ENCODE measurements at places on chromosomes 5 and 9.

GRCh38 chr9:135714242-135715055 lies 12.5 kb downstream of the KCNT1 start:
- no peak for DNase-seq

DNA sequence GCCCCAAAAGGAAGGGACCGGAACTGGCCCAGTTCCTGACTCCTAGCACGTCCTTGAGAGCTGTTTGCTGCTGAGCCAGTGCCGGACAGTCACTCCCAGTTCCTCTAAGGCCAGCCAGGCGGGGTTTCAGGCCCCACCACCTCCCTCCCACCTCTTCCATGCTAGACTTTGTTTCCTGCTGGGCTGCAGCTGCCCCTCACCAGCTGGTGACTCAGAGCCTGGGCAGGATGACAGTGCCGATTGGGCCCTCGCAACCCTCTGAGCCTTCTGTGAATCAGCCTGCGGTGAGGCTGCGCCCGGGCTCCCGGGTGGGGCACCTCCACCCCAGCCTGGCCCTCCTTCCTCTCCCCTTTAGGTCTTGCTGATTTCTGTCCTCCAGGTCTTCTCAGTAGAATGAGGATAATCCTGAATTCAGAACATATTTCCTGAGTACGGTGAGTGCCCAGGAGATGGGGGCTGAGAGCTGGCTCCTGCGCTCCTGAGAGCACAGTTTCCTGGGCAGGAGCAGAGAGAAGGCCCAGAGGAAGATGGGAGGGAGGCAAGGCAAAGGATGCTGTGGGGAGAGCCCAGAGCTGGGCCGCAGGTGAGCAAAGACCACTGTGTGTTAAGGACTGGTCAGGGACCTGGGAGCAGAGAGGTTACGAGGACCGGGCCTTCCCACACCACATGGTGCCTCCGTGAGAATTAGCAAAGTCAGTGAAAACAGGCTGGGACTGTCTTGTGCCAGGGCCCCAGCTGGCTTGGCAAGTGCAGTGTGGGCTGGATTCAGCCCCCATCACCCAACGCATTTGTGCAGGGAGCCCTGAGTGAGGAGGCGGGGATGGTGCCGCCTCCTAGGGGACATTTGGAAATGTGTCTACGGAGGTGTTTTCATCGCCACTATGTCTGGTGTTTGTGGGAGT lies 32.9 kb upstream of the STXBP1 start:
- DNase-seq, result peak; percentile 85

DNA sequence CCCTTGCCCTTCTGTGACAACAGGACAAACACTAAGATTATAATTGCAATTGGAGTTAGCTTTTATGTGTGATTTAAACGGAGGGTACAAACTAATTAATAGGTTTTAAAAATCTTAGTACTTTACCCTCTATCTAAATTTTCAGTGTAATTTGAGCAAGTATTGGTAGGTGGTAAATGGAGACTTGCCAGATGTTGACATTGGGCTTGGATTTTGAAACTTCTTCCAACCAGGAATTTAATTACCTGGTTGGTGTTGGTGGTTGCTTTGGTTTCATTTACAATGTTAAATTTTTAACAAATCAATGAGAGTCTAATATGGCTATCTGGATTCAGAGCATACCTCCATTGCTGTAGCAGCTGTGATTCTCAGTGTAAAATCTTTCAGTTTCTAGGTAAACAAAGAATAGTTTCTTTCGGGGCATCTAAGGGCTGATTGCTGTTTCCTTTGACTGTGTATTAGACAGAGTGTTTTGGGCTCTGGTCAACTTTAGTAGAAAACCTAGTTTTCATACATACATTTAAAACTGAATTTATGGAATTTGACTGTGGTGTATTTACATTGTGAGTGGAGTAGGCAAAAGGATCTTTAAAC lies 1.9 kb downstream of the DAPK1 start:
- DNase-seq, result no peak

DNA sequence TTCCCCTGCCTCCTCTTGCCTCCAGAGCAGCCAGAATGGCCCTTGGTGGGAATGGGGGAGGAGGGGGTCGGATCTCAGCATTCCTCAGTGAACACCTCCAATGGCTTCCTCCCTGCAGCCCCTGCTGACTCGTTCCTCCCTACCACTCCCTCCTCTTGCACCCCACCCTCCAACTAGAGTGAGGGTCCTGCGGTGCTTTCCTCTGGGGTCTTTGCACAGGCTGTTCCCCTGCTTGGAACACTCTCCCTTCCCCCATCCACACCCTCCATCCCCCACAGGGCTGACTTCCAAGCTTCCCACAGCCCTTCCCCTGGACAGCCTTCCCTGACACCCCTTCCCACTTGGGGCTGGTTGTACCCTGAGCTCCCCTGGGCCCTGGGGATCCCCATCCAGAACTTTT lies 70.4 kb upstream of the NEK6 start:
- no peak for DNase-seq

DNA sequence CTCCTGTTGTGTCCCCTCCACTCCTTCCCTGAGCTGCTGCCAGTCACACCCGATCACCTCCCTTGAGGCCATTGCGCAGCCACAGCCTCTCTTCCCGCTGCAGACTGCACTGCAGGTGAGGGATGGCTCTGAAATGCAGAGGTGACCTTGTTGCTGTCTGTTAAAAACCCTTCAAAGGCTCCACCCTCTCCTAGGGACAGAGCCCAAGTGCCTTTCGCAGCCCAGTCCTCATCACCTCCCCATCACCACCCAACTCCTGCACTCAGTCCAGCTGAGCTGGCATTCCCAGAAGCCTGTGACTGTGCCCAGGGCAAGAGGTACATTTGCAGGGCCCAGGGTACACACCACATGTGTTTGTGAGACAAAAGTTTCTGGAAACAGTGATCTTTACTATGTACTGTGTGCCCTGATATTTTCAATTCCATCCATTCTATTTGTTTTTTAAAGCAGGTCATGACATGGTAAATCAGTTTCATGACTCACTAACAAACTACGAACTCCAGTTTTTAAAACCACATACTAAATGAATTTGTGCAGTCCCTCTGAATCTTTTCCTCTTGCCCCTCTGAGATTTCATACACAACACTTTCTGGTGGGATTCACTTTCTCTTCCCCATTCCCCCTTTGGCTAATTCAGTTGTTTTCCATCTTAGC lies 73.0 kb upstream of the SPOCK1 start:
- DNase-seq, result no peak

- DNase-seq, result no peak
Measured at GRCh38 chr9:89998633-89999032, 393.8 kb downstream of the GADD45G start.

DNA sequence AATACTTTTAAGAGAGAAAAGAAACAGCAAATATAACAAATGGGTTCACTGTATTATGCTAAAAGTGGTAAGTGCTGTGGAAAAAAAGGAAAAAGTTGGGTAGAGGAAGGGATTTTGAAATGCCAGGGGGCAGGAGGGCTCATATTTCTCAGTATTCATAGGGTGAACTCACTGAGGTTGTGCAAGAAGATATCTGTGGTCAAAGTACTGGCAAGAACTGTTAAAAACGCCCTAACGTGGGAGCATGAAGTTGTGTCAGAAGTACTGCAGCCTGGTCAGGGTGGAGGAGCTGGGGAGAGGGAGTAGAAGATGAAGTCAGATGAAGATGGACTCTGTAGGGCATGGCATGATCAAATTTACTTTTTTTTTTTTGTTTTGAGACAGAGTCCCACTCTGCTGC lies 31.2 kb upstream of the SLC28A3 start:
- no peak for DNase-seq

DNA sequence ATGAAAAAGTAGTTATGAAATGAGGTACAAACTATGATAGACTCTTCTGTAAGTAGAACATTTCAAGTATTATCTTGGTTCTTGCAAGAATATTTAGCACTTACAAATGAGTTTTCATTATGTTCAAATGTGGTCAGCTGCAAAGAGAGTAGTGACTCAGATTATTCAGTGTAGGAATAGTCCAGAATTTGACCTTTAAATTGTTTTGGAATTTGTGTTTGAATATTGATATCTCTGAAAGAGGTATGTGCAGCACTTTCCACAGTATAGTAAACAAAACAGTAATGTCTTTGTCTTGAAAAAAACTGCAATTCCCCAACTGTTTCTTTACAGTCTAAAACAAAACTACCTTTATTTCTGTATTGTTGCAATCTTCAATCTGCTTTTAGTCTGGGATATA lies 56.1 kb downstream of the WDR70 start:
- DNase-seq, result no peak

DNA sequence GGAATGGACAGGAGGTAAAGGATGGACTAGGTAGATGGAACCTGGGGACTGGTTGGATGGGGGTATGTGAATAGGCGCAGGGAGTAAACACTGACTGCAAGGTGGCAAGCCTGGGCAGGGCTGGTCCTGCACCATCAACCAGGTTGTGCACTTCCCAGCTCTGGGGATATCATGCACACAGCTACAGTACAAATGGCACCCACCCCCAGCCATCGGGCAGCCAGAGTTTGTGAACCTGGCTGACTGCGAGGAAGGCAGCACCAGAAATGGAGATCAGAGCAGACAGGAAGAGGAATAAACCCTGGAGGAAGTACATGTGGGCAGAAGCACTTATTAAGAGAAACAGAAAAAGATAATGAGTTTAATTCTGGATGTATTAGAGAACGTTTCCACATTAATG lies 229.1 kb downstream of the ESM1 start:
- DNase-seq, result no peak

- DNase-seq, result no peak
Measured at GRCh38 chr5:31465291-31465690, 66.6 kb downstream of the DROSHA start.

DNA sequence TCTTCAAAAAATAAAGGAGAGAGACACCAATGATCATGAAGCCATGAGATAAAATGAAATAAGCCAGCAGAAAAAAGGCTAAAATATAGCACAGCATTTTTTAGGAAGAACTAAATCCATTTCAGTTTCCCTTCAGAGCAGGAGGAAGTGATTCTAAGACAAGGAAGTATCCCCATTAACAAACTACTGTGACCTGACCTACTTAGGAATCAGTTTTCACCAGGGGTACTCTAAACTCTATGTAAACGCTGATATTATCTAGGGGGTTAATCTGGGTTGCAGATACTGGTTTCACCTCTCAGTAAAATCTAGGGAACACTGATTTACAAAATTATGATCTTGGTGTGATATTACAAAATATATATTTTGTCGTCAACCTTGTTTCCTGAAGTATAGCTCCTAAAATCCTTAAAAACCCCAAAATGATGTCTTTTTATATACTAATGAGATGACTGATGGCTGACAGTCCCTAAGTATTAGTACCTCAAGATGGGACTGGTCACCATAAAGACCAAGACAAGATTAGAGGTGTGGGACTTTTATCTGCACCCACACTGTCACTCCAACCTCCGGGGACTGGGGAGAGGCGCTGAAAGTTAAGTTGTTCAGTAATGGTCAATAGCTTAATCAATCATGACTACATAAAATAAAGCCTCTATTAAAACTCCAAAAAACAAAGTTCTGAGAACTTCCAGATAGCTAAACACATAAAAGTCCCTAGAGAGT lies 2.9 kb upstream of the FNBP1 start:
- DNase-seq, result no peak

GRCh38 chr5:91207248-91207647 lies 175.9 kb downstream of the ARRDC3 start:
- no peak for DNase-seq

DNA sequence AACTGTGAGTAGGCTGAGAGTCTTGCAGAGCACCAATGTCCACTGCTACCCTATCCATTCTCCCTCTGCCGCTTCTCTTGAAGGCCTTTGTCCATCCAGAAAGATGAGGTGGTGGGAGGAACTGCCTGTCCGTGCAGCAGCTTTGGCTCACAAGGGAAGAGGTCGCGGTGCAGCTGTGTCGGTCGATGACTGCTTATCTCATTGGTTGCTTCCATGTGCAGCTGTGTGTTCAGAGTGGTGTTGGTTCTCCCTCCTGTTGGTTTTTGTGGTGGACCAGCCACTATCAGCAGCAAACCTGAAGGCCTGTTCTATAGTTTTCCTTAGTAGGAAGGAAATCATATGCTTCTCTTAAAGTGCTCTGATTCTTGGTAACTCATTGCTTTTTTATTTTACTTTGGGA lies 40.7 kb downstream of the SPTAN1 start:
- DNase-seq, result no peak

DNA sequence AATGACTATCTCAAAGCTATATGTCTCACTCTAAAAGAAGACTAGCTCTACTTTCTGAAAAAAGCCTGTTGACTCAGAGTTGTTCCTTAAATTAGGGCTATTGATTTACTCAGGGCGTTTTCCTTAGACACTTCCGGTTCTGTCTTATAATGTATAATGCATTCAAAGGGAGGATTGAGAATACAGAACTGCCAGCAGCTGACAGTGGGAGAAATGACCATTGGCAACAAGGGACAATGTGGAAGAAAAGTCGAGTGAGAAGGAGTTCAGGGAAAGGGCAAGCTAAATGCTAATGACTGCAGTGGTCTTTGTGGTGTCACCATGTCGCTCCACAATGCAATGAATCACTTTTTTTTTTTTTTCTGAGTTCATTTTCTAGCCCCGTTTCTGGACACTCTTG lies 65.7 kb upstream of the ANKH start:
- no peak for DNase-seq

DNA sequence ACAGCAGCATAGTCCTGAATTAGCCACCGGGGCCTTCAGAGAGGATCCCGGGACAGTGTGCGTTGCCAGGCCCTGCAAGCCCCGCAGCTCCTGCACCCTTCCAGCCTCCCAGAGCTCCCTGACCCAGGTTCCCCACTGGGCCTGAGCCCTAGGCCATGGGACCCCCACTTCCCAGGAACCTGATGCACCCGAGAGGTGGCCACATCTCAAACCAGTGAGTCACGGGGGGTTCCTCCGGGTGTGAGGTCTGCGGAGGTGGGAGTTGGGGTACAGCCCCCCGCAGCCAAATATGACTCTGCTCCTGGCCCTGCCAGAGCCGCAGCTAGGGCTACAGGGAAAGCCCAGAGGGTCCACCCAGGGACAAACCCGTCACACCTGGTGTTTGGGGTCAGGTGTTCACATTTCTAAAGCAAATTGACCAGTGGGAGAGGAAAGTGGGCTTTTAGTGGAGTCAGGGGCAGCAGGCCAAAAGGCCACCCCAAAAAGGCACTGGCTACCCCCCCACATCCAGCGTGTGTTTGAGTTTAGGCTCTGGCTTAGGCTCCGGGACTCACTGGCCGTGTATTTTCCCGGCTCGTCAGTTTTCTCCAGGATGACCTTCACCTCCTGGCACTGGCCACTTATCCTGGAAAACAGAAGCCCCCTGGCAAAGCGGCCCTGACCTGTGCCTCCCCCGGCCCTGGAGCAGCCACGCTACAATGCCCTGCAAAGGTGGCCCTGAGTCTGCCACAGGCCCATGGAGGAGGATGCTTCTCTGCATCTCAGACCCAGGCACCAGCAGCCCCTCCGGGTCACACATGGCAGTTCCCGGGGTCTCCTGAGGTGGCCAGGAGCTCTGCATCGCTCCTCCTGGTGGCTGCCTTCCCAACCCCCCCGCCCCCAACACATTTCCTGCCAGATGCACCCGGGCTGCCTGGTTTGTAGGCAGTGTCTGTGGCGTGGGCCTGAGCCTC lies 17.4 kb upstream of the OBP2B start:
- no peak for DNase-seq

DNA sequence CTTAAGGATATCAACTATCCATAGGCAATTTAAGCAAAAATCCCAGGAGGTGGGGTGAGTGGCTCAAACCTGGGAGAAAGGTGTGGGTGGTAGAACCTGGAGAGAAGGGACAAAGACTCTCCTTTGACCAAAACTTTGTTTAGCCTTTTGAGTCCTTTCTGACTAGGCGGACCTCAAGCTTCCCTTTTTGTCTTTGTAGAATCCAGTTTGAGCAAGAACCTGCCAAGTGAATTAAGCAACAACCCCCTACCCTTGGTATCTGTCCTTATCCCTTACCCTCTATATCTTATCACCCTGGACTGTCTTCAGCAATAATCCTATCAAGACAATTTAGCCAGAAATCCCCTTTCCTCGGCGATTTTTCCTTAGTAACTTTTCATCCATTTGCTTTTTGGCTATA lies 53.5 kb upstream of the SLC28A3 start:
- no peak for DNase-seq

Data from NCI-H446 (cell line).